ENCODE measurements at places on chromosomes 3 and 15. TPM values are rescaled to one million over a fixed set of nuclear protein-coding genes. Genes with fewer than 3 reads are reported as not detected.

TM4SF4 gene
- 3.5 TPM for polyA plus RNA-seq

IL5RA gene
- 0.64 TPM for polyA plus RNA-seq

NIT2 gene
- polyA plus RNA-seq: 105 TPM

GOLGA6L7 gene
- polyA plus RNA-seq: 0.24 TPM

PTX3 gene
- 5.8 TPM for polyA plus RNA-seq

CTXN2 gene
- polyA plus RNA-seq: not detected

ZNF445 gene
- polyA plus RNA-seq: 20.7 TPM

DNA sequence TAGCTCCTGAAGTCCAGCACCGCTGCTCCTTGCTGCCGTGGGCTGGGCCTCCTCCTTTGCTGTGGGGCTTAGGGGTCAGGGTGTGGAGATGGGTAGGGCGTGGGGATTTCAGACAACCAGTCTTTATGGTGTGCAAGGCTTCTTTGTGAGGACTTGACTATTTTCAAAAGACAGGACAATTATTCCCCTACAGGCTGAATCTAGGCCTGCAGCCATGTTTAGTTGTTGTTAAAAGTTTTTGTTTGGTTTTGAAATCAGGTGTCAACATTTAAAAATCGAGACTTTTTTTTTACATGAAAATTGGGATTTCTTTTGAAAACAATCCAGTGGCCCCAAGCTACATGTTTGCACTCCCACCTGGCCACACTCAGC, 10.6 kb downstream of the RPL32 start:
- DNase-seq: no peak

DNA sequence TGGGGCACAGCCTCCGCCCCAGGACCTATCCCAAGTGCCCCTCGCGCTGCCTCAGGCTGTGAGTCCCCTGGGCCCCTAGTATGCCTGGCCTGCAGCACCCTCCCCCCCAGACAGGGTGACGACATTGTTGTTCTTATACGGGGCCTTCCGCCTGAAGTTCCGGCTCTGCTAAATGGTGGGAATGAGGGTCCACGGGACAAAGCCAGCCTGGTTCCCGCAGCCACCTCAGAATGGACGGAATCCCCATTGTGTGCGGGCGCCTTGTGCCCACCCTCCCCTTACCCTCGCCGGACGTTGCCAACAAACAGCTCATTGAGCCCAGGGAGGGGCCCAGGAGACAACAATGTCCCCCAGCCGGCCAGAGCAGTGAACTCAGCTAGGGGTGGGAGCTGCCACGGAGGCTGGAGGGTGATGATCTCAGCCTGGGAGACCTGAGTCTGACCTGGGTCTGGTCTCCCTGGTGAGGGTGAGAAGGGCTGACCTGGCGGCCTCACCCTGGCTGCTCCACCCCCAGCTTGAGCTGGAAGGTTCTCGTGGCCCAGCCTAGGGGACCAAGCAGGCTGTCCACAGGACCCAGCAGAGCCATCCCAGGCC, 10.2 kb upstream of the DLL4 start:
- DNase-seq: no peak

GRCh38 chr15:32853592-32853991, 135.8 kb downstream of the GREM1 start:
- DNase-seq: no peak

- no peak for DNase-seq
Observed at GRCh38 chr3:23162934-23163333, 40.2 kb upstream of the UBE2E2 start.

GRCh38 chr3:108208831-108209230, 13.4 kb downstream of the IFT57 start:
- DNase-seq: no peak

DNA sequence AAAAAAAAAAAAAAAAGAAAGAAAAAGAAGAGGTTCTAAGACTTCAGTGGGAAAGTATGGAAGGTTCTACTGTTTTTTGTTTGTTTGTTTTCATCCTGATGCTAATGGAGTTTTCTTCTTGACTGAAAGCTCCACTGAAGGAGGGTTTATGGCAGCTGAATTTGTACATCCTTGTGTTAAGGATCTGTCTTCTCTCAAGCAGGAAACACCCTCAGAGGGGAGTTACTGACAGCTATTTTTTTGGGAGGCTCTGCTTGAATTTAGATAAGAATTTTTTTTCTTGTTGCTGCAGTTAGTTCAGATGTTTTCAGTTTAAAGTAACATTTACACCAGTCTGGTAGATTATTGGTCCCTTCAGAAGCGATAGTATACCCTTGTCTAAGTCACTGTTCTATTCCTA, 325.3 kb downstream of the ROBO2 start:
- DNase-seq: no peak

DNA sequence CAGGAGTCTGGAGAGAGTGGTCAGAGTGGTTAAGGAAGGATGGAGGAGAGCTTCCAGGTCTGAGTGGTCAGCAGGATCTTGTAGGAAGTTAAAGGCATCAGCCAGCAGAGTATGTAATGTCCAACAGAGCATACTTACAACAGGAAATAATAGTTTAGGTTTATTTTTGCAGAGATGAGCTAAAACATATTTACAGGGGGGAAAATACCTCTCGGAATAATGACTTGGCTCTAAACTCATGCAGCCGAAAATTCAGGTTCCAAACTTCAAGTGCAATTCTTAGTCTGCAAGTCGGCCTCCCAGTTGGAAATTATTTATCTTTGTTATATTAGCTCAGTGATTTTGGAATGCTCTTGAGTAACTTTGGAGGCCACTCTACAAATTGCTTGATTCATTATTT, 385.0 kb upstream of the C2CD4B start:
- DNase-seq: no peak

GRCh38 chr15:38622304-38622703, 57.7 kb upstream of the RASGRP1 start:
- DNase-seq: no peak

All from right renal pelvis (tissue), 4 donors.